Activated CD4-positive, alpha-beta T cell treated with anti-CD3 and anti-CD28 coated beads, Interleukin-2, amount 10 ng/mL, durations not matched to agents 7 days and 5 days (primary cell): ENCODE measurements at places on chromosomes 12 and 14. TPM values are rescaled to one million over a fixed set of nuclear protein-coding genes. Genes with fewer than 3 reads are reported as not detected.

Gene OR4M1
- total RNA-seq = not detected

- DNase-seq = peak; percentile 22
Measured at GRCh38 chr14:41285186-41285748, 321.4 kb upstream of the LRFN5 start.

DNA sequence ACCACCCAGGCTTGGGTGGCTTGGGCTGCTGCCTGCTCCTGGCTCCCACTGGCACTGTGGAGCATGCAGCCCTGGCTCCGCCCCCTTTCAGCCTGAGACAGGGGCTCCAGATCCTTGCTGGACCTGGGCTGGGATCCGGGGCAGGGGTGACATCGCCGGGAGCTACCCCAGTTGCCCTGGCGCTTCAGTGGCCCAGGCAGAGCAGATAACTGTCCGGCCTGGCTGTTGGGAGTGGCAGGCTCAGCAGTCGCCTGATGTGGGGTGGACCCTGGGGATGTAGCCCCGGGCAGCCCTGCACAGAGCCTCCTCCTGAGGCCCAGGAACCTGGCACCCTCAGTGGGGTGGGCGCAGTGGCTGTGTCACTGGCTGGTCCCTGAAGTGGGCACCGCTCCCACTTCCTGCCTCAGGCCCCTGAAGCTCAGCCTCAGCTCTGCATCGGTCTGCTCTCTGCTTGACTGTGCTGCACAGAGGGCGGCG is 57.9 kb downstream of the FUT8 start:
- DNase-seq = no peak

DNA sequence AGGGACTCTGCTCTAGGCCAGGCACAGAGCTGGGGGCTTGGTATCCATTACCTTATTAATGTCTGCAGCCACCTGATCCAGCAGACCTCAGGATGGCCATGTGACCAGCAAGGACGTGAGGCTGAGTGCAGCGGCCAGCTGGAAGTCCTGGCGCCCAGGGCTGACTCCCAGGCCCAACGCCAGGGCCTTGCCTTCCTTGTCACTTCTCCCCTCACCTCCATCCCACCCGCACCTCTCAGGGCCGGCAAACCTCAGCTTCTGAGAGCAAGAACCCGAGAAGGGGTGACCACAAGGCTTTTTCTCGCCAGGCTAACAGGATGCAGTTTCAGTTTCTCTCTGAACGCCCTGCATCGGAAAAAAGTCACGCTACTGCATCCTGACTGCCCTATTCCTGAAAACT is 15.4 kb downstream of the RAB35 start:
- no peak for DNase-seq

GRCh38 chr12:104632724-104633201 is 176.0 kb downstream of the CHST11 start:
- DNase-seq = no peak

DNA sequence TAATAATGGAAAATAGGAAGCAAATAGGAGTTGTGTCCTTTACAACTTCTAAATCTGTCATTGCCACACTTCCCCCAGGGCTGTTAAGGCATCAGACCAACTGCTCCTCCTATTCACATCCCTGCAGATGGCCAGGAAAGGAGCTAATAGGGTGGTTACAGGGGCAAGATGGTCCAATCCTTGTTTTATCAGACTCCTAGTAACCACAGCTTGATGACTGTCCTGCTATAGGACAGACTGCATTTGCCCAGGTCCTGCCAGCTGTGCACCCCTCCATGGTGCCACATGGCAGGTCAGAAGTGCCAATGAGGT is 10.9 kb upstream of the KRT2 start:
- DNase-seq = no peak

DNA sequence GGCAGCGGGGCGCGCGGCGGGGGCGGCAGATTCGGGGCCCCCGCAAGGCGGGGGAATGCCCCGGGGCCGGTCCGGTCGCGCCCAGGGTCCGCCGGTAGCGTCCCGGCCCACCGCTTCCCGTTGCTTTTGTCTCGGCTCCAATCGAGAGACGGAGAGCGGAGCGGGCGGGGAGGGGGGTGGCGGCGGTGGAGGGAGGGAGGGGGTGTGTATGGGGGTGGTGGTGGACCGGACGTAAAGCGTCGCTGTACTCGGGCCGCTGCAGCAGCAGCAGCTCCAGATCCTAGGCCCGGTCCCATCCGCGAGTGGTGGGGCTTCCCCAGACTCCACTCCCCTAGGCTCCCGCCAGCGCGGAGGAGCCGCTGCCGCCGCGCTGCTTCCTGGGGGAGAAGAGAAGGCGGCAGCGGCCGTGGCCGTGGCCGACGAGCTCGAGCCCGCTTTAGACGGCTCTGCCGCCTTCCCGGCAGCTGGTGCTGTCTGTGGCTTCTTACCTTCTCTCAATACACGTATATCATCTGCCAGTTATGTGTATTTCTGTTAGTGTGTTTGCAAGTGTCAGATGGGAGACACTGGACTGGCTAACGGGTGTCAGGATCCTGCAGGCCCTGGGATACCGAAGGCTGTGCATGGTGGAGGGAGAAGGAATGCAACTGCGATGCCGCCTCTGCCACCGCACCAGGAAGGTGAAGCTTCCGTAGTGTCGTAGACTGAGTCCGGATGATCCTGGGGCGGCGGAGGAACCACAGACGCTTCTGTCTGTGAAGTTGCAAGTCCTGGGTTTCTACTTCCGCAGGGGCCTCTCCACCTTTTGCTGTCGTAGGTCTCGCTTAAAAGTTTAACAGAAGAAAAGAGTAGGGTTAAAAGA is 508 bp downstream of the CNOT2 start:
- DNase-seq = peak; percentile 69

Gene GUCY2C
- total RNA-seq = not detected

DNA sequence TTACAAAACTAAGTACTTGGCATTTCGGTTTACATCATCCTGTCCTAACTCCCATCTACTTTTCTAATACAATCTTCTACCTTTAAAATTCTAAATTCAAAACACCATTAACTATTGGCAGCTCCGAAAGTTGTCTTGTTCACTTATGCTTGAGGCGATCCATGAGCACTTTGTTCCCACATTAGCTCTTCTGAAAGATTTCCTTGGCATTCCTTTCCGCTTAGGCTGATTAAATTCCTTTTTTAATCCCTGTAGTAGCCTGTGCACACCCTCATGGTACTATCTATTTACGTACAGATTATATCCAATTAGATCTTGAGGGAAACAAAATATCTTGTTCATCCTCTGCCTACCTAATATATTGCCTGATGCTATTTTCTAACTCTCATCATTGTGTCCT is 480.7 kb downstream of the PRKD1 start:
- DNase-seq = no peak

DNA sequence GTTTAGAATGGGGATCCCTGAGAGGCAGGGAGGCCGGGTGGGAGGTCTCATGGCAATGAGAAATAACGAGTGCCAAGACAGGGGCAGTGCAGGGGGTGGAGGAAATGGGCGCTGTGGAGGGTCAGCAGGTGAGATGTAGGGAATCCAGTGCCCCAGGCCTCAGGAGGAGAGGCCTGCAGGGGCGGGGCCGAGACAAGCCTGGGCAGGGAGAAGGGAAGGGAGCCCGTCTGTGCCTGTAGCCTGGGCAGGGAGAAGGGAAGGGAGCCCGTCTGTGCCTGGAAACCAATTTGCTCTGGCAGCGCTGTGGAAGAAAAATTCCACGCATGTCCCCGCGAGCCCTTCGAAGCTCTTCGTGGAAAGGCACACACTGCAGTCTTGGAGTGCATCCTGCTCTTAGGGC is 10.6 kb upstream of the NCOR2 start:
- no peak for DNase-seq

DNA sequence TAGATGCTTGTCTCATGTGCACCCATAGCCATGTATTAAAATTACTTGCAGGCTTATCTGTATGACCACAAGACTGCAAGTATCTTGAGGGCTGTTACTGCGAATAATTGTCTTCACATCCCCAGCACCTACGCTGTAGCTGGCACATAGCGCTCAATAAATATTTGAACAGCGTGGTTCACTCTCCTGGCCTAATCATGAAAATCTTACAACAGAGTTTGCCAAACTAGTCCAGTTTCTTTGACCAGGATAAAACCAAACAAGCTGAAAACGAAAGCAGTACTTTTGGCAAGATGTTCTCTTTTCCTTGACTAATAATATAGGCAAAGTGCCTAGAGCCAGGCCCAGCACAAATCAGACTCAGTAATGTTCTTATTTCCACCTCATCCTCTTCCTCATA is 106.7 kb downstream of the RPS29 start:
- DNase-seq = no peak

Gene SLC7A7
- total RNA-seq = 0.25 TPM

GRCh38 chr14:22994762-22995275 is 12.5 kb upstream of the AJUBA start:
- peak; percentile 45 for DNase-seq

- peak; percentile 59 for DNase-seq
Measured at GRCh38 chr14:96797582-96798349, 584 bp downstream of the VRK1 start.

Gene MANSC1
- 0.25 TPM for total RNA-seq

DNA sequence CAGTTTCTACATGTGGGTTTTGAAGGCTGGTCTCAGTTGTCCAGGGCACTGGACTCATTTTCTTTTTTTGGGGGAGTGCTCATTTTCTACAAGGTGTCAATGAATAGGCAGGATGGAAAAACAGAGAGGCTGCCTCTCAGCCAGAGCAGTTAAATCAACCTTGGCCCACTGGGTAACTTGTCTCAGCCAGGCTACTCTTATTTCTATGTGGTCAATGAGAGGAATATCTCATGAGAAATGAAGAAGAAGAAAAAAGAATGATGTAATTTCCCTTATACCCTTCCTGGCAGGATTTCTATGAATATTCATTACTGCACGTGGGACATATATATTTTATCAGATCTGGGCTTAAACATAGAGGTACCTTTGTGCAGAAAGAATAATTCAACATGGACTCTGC is 155.2 kb upstream of the E2F7 start:
- DNase-seq = no peak

Gene ACTN1
- total RNA-seq = 35.1 TPM
